Fibroblast of lung (primary cell): ENCODE measurements at places on chromosomes 3 and 15.
A peak's percentile ranks its signal among the peaks of the same experiment; 100 is the strongest.

- H3K36me3 ChIP-seq, result peaks cover 11% of the 10 kb centered on the region
- no peak for DNase-seq
- H3K27ac ChIP-seq, result no peak overlapping the region
- no peak overlapping the region for H3K4me3 ChIP-seq
- peaks cover 32% of the 10 kb centered on the region for H3K4me1 ChIP-seq
Observed at GRCh38 chr3:66404197-66404596, 96.6 kb downstream of the LRIG1 start.

GRCh38 chr15:47607695-47608094 lies 109.6 kb upstream of the SEMA6D start:
- H3K4me3 ChIP-seq, result no peak overlapping the region
- DNase-seq, result peak; percentile 36
- no peaks in the 10 kb centered on the region for H3K27me3 ChIP-seq
- H3K27ac ChIP-seq, result no peak overlapping the region

GRCh38 chr3:184718431-184718830 lies 6.6 kb upstream of the MAGEF1 start:
- DNase-seq, result no peak
- H3K27ac ChIP-seq, result no peak overlapping the region
- H3K4me1 ChIP-seq, result peaks cover 10% of the 10 kb centered on the region
- H3K36me3 ChIP-seq, result no peaks in the 10 kb centered on the region
- no peaks in the 10 kb centered on the region for H3K27me3 ChIP-seq

GRCh38 chr15:99239545-99240198 lies 9.7 kb downstream of the TTC23 start:
- no peak overlapping the region for H3K27ac ChIP-seq
- peaks cover 2% of the 10 kb centered on the region for H3K4me1 ChIP-seq
- H3K36me3 ChIP-seq, result peaks cover 1% of the 10 kb centered on the region
- H3K27me3 ChIP-seq, result no peaks in the 10 kb centered on the region

DNA sequence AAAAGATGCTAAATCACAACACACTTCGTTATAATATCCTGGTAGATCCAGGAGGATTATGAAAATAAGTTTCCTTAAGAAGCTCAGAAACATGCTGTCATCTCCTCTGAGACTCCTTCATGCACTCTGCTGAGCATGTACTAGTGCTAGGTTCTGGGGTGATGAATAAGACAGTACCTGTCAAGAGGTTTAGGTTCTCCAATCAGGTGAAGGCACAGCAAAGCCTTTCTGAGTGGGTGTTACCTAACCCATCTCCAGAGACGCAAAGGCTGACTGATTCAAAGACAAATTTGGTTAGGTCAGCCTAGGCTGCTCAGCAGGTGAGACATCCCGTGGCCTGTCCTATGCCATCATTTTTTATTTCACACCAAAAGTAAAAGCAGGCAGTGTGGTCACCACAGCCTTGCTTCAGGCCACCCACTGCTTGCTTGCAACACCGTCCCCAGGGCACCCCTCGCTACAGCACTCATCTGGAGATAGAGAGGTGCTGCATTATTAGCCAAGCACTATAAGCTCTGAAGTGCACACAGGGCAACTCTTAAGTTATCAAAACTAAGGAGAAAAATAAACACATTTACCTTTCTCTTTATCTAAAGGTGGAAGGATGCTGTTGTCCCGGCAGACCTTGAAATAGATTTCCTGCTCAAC lies 117.2 kb downstream of the TJP1 start:
- peaks cover 20% of the 10 kb centered on the region for H3K36me3 ChIP-seq
- no peaks in the 10 kb centered on the region for H3K4me1 ChIP-seq
- no peak overlapping the region for H3K27ac ChIP-seq
- H3K27me3 ChIP-seq, result no peaks in the 10 kb centered on the region

- peak overlapping the region; percentile 97 for H3K27ac ChIP-seq
- no peak overlapping the region for H3K4me3 ChIP-seq
- peak; percentile 80 for DNase-seq
- no peaks in the 10 kb centered on the region for H3K27me3 ChIP-seq
Observed at GRCh38 chr3:71066849-71067261, 516.7 kb downstream of the FOXP1 start.

DNA sequence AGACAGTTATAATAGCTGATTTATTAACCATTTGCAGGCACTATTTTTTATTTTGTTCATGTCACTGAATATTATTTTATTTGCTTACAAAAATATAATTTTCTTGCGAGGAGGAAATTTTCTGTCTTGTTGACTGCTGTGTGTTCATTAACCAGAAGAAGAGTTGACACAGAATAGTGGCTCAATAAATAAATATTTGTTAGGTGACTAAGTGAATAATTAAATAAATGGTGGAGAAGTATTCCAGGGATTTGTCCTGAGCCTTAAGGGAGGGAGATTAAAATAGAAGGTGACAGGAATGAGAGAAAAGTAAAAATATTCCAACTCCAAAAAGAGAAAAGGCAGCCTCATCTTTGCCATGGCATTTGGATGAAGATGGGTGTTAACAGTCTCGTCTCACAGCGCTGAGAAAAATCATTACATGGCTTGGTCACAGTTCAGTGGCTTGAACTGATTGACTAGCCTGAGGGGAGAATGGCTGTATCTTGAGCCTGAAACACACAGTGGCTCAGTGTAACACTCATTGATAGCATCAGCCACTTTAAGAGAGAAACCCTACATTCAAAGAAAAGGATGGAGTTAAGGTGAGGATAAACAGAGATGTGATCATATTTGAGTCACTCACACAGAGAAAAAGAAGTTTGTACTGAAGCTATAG lies 449.9 kb upstream of the NAALADL2 start:
- no peak overlapping the region for H3K27ac ChIP-seq
- H3K27me3 ChIP-seq, result no peaks in the 10 kb centered on the region
- no peaks in the 10 kb centered on the region for H3K36me3 ChIP-seq
- no peak overlapping the region for H3K4me3 ChIP-seq
- no peaks in the 10 kb centered on the region for H3K4me1 ChIP-seq
- DNase-seq, result no peak

- DNase-seq, result no peak
- H3K36me3 ChIP-seq, result peaks cover 14% of the 10 kb centered on the region
- H3K27me3 ChIP-seq, result no peaks in the 10 kb centered on the region
Observed at GRCh38 chr3:49716169-49716568, 3.3 kb downstream of the AMIGO3 start.

GRCh38 chr3:39435006-39435748 lies 28.7 kb downstream of the RPSA start:
- no peak overlapping the region for H3K4me3 ChIP-seq
- H3K36me3 ChIP-seq, result no peaks in the 10 kb centered on the region
- H3K4me1 ChIP-seq, result peaks cover 7% of the 10 kb centered on the region
- H3K27ac ChIP-seq, result no peak overlapping the region
- H3K27me3 ChIP-seq, result no peaks in the 10 kb centered on the region

DNA sequence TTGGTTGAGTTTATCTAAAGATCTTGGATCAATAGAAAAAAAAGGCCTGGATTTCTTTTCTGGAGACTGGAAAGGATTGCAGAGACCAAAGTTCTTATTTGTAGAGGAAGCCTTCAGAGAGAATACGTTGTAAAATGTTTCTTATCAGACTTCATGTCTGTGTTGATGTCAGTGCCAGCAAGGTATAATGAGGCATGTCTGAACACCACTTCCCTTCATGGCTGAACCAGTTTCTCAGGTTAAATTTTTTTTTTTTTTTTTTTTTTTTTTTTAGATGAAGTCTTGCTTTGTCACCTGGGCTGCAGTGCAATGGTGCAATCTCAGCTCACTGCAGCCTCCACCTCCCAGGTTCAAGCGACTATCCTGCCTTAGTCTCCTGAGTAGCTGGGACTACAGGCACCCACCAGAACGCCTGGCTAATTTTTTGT lies 17.8 kb upstream of the ZNF774 start:
- no peak for DNase-seq
- no peaks in the 10 kb centered on the region for H3K4me1 ChIP-seq
- H3K36me3 ChIP-seq, result no peaks in the 10 kb centered on the region

DNA sequence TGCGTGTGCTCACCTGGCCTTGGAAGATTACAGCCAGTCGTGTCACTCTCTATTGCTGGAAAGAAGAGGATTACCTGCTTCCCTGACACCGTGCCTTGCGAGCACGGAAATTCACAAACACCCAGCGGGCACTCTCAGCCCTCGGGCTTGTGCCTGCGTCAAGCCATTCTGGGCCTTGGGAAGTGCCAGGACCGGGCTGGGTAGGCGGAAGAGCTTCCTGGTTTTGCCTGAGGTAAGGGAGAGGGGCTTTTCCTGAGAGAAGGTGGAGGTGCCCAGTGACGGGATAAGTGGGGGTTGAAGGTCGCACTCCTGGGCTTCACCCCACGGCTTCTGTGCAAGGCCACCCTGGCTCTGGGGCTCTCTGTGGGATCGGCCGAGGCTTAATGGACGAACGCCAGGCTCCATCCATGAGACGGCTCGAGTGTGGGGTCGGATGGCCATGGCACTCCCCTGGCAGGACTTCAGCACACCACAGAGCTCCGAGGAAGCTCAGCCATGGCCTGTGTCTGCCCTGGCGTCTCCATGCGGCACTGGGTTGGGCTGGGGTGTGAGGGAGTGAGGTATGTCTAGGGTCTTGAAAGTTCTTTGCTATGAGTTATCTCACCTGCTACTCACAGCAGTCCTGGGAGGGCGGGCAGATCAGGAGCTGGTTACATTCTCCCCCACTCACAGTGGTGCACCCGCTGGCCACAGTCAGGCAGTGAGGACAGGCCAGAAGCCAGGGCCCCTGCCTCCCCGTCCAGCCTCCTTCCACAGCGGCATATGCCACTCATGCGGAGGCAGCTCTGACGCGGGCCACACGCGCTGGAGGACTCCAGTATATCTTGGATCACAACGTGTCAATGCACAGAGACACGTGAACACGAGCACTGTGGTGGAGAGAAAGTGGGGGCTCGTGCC lies 209.0 kb downstream of the XXYLT1 start:
- no peak overlapping the region for H3K27ac ChIP-seq
- no peaks in the 10 kb centered on the region for H3K27me3 ChIP-seq
- no peak for DNase-seq
- H3K4me1 ChIP-seq, result no peaks in the 10 kb centered on the region
- H3K4me3 ChIP-seq, result no peak overlapping the region
- no peaks in the 10 kb centered on the region for H3K36me3 ChIP-seq

GRCh38 chr3:176479248-176479647 lies 718.0 kb downstream of the TBL1XR1 start:
- H3K4me1 ChIP-seq, result no peaks in the 10 kb centered on the region
- no peaks in the 10 kb centered on the region for H3K27me3 ChIP-seq
- H3K36me3 ChIP-seq, result no peaks in the 10 kb centered on the region
- DNase-seq, result no peak

DNA sequence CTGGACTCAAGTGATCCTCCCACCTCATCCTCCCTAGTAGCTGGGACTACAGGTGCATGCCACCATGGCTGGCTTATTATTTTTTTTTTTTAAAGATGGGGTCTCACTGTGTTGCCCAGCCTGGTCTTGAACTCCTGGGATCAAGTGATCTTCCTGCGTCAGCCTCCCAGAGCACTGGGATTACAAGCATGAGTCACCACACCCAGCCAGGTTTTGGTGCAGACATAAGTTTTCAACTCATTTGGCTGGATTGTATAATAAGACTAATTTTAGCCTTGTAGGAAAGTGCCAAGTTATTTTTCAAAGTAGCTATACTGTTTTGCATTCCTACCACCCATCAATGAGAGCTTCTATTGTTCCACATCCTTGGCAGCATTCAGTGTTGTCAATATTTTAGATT lies 32.1 kb downstream of the BUB1B start:
- H3K36me3 ChIP-seq, result no peaks in the 10 kb centered on the region
- H3K4me1 ChIP-seq, result peaks cover 2% of the 10 kb centered on the region
- H3K27ac ChIP-seq, result no peak overlapping the region
- H3K27me3 ChIP-seq, result no peaks in the 10 kb centered on the region
- H3K4me3 ChIP-seq, result no peak overlapping the region

DNA sequence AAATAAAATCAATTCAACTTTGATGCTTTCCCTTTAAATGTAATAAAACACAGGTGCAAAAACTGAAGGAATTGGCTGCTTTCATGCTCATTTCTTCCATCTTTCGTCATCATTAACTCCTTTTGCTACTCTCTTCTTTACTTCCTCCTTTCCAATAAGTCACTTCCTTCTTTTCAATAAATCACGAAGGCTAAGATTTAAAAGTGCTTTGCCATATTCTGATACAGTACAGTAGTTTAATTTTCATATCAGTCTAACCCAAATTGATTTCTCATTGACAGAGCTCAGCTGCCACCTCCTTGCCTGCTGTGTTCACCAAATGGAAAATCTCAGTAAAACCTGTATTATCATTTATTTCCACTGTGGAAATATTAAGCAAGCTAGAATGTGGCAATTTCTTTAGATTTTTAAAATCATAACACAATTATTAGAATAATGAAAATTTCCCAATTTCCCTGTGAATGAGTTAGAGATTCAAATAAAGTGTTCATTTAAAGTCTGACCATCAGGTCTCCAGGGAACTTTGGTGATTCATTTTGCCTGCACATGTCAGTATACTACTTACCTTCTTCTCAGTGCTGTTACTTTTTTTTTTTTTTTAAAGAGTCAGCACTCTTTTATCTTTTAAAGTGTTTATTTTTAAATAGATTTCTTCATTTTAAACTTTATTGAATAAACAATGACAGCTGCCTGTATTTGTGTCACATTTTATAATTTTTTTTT lies 41.6 kb downstream of the NANOGP8 start:
- DNase-seq, result no peak
- no peak overlapping the region for H3K27ac ChIP-seq
- H3K4me1 ChIP-seq, result no peaks in the 10 kb centered on the region
- H3K27me3 ChIP-seq, result no peaks in the 10 kb centered on the region
- no peaks in the 10 kb centered on the region for H3K36me3 ChIP-seq

DNA sequence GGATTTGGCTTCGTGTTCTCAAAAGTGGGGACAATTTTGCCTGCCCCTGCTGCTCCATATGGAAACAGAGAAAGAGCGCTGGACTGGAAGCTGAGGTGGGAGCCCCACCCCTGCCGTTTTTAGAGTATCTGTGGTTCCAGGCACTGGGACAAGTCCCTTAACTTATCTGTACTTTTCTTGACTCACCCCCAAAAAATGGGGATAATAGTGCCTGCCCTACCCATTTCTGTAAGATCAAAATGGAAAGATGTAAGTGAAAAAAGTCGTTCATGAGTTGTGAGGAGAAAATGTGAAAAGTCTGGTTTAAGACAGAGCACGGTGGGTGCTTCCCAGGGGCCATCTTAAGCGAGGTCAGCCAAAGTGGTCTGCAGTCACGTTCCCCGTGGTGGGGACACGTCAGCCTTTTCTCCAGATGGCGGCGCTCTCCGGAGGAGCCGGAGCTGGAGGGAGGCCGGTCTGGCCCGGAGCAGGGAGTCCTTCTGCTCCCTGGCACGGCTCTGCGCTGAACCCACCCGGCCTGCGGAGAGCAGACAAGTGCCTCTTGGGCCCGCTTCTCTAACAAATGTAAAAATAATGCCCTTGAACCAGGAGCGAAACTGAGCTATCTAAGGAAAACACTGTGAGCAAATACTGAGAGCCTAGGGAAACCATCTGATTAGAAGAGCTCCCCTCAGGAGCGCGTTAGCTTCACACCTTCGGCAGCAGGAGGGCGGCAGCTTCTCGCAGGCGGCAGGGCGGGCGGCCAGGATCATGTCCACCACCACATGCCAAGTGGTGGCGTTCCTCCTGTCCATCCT lies at the start of gene CLDN18:
TSS of gene CLDN18 (plus strand) at position 690 of the 797 bp plus-strand sequence. CDS start at position 751, 61 bp downstream.
- no peaks in the 10 kb centered on the region for H3K27me3 ChIP-seq
- H3K4me1 ChIP-seq, result no peaks in the 10 kb centered on the region
- no peak within 1 kb of the TSS for H3K4me3 ChIP-seq
- H3K27ac ChIP-seq, result no peak within 1 kb of the TSS

- H3K27ac ChIP-seq, result no peak overlapping the region
- no peaks in the 10 kb centered on the region for H3K4me1 ChIP-seq
- DNase-seq, result no peak
- no peaks in the 10 kb centered on the region for H3K27me3 ChIP-seq
Observed at GRCh38 chr3:94787734-94788270, 724.9 kb downstream of the NSUN3 start.
